NCI-H524 treated with DMSO at 0.1 percent for 48 hours (cell line): ENCODE measurements at places on chromosomes 1 and 21.
A peak's percentile ranks its signal among the peaks of the same experiment; 100 is the strongest.

GRCh38 chr1:18811733-18812452, 47.6 kb downstream of the TAS1R2 start:
- DNase-seq, result no peak

DNA sequence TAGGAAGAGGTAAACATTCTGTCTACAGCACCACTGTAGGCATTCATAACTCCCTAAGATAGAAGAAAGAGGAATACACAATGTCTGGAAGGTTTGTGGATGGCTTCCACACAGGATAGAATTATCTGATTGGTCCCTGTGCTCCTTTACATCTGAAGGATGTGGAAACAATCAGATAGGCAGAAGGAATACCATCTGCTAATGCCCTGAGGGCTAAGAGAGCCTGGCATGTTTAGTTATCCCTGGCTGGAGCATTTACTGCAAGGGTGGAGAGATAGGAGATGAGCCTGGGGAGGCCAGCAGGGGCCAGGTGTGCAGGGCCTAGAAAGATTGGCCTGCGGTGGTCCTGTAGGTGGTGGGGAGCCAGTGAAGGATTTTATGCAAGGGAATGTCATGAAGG, 8.6 kb upstream of the ACBD3 start:
- DNase-seq, result peak; percentile 42

GRCh38 chr1:67743072-67743725, 58.2 kb downstream of the GADD45A start:
- no peak for DNase-seq

- no peak for DNase-seq
These were observed 359 bp downstream of the LRRC3 start for GRCh38 chr21:44455524-44456213.

DNA sequence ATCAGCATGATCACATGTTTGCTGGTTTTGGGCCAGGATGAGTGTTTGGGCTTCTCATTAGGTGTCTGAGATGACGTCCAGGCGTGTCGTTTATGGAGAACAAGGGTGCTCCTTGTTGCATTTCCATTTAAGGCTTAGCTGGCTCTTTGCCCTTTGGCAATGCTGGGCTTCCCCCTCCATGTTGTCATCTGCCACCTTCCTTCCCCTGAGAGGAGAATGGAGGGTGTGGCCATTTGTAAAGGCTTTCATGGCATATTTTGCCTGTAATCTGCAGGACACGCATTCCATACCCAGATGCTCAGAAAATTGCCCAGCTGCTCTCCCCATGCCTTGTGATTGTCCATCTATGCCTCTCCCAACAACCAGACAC, 27.7 kb downstream of the PKP1 start:
- DNase-seq, result peak; percentile 13

GRCh38 chr1:59595774-59596173, 219.0 kb upstream of the HOOK1 start:
- no peak for DNase-seq

- no peak for DNase-seq
These were observed 37.8 kb downstream of the FRRS1 start for GRCh38 chr1:99728494-99729235.

- DNase-seq, result no peak
These were observed 26.0 kb upstream of the KCNK2 start for GRCh38 chr1:215056584-215056983.

GRCh38 chr1:93107395-93107794, 28.3 kb downstream of the MTF2 start:
- DNase-seq, result no peak

GRCh38 chr1:18716785-18717678, 86.4 kb downstream of the PAX7 start:
- DNase-seq, result no peak

GRCh38 chr1:36083635-36084496, at the start of gene TEKT2:
Gene TEKT2, plus strand, starts transcription at chr1:36084094. Its CDS starts 828 bp downstream, at chr1:36084922.
- DNase-seq, result no peak

GRCh38 chr1:244371242-244372141, 80.2 kb downstream of the ADSS2 start:
- DNase-seq, result no peak

DNA sequence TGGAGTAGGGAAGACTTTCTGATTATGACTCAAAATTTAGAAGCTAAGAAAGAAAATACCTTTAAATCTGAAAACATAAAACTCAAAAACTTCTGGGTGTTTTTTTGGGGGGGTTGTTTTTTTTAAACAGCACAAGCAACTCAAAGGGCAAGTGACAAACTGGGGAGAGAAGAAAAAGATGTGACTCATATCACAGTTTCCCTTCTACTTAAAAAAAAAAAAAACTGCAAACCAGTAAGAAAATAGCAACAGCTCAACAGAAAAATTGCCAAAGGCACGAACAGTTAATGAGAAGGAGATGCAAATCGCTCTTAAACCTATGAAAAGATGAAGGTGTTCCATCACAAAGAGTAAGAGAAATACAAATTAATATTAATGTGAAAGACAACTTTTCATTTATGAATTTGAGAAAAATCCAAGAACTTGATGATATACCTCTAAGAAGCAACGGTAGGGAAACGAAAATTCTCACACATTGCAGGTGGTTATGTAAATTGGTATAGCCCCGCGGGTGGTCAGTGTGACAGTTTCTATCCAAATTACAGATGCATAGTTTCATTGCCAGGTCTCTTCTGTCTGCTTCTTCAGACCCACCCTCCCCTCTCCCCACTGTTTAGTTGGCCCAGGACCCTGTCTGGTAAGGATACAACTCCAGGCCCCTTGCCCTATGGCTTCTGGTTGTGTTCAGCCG, 9.0 kb downstream of the IFNAR2 start:
- no peak for DNase-seq

- no peak for DNase-seq
These were observed 134.1 kb upstream of the ADGRL2 start for GRCh38 chr1:81666586-81666985.

DNA sequence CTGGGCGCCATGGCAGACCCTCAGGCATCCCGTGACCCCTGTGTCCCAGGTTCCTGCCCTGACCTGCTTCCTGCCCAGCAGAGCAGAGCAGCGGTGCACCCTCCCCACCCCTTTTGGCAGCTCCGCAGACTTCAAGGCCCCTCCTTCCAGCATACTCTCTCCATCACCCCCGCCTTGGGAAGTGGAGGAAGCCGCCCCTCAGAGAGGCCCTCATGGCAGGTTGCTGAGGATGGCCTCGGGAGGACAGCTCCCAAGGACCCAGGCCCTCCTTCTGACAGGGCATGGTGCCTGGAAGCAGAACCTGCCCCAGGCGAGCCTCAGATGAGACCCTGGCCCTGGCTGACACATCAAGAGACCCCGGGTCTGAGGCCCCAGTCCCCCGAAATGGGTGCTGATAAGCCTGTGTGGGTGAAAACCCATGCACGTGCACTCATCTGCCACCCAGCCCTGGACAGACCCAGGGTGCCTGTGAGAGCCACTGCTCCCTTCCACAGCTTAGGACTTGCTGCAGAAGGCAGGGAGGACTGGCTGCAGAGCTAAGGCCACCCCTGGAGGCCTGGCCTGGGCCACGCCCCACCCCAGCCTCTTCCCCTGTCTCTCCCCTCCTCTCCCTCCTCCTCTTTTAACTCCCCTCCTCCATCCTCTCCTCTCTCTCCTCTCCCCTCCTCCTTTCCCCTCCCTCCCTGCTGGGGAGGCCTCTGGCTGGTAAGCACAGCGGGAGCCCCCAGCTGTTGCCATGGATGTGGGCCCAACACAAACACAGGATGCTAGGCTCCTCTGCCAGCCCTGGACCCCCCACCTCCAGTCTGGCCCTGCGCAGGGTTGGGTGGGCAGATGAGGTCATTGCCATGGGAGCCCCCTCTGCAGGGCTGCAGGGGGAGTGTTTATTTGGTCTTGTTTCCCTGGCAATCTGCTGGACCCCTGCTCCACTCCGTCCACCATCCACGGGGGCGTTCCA, 33.7 kb downstream of the WNT9A start:
- no peak for DNase-seq

- DNase-seq, result no peak
These were observed 230.8 kb downstream of the NEGR1 start for GRCh38 chr1:72051538-72051937.

DNA sequence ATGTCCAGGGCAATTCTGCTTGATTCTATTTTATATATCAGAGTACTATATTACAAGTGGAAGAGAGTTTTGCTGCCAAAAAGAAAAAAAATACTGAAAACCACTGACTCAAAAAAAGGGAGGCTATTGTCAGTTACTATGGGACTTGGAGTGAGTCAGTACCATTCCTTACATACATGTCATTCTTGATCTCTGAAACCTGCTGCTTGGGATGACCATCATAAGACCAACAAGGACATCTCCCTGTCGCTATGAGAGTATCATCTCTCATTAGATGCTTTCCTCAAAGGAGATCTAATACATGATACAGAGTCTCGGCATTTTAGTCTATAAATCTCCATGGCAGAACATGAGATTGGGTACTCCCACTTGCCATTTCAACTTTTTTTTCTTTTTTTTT, 11.8 kb upstream of the INPP5B start:
- DNase-seq, result no peak

DNA sequence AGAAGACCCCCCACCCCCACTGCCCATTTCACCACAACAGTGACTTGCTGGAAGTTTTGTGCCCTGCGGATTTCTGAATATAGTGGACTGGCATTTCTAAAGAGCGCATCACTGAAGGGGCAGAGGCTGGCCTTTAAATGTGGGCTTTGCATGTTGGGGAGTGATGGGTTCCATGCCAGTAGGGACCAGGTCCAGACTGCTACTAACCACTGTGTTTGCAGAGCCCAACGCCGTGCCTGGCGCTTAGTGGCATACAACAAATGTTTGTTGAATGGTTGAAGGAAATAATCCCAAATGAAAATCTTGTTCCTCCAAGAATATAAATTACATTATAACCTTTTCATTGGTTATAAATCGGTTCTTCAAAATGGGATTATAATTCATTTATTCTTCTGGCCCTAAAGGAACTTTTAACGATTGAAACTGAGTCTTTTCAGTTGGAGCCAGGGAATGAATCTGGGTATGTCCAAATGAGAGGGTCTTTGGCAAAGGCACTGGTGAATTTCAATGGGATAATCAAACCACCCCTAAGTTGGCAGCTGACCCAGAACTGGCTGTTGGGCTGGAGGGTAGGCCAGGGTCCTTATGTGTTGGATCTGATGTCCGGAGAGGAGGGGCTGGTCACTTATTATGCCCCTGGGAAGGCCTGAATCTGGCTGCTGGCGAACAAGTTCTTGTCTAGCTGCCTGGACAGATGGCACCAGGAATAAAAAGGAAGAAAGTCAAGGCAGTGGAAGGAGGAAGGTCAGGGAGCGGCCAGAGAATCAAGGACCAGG, 13.8 kb upstream of the SDHB start:
- no peak for DNase-seq

DNA sequence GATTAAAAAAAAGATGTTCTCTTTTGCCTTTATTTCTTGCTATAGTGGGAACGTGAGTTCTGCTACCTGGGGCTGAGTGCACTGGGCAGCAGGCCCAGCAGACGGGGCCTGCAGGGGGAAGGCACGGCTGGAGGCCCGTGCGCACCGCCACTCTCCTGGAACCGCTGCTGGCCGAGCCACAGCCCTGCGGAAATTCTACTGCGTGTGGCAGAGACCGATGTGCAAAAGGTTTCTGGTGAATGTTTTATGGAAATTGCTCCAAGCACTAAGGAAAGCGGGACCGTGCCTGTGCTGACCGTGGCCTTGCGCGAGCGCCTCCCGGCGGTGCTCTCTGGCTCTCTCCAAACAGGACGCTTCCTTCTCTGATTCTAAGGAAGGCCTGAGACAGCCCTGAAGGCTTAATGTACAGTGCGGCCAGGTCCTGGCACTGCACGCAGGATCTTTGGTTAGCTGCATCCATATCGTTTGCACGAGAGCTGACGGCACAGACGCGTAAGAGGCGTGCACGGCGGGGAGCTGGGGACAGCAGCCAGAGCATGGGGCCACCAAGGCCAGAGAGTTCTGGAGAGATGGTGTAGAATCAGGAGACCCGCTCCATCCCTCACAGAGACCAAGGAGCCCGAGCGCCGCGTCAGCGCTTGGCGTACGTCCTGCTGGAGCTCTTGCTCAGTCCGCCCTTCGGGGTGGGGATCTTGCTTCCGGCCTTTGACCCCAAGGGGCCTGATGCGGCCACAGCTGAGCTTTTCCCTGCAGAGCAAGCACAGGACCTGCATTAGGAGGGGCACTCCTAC, 18.7 kb upstream of the LRRC47 start:
- no peak for DNase-seq

- DNase-seq, result no peak
These were observed 20.6 kb upstream of the TBX15 start for GRCh38 chr1:119008483-119009311.

DNA sequence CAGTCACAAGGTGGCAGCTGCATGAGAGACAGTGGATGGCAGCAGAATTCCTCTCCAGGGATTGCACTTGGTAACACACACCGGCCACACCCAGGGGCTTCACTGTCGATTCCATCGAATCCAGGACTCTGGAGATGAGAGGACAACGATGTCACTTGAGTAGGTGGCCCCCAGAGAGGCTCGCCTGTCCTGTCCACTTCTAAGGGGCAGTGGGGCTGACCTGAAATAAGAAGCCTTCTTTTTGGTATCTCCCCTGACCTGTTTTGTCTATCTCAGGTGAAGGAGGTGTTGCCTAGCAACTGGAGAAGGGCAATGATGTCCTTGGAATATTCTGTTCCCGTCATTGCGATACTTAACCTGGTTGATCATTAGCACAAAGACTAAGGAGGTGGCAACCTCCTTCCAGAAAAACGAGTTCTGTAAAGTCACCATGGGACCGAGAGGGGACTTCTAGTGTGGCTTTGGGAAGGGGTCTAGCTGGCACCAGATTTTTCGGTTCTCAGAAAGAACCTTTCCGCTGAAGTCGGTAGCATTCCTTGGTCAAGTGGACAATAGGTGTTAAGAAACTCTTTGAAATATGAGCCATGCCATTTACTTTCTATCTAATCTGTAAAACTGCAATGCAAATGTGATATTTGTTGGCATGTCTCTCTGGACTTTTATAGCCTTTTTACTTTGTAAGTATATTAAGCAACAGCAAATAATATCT, 85.2 kb upstream of the TMPRSS2 start:
- DNase-seq, result no peak

GRCh38 chr1:207858281-207858680, 52.6 kb downstream of the CD34 start:
- no peak for DNase-seq

GRCh38 chr1:209268479-209268878, 315.0 kb upstream of the CAMK1G start:
- DNase-seq, result no peak

DNA sequence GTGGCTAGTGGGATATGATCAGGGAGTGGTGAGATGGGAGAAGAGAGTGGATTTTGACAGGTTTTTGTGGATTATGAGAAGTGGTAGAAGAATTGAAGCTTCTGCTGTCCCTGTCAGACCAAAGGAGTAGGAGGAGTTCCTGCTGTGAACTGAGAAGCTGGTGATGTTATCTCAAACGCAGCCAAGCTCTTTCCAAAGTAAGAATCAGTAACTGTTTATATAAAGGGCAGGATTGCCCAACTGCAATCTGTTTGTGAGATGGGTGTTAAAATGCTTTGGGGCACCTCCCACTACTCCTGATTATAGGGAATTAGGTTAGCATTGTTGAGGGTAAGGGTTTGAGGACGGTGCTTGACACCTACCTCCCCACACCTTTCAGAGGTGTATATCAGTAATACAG, 60.5 kb upstream of the USP25 start:
- DNase-seq, result no peak
